Stimulated activated CD8-positive, alpha-beta memory T cell treated with anti-CD3 and anti-CD28 coated beads, Interleukin-15, amount 100 ng/mL, for 4 hours (primary cell): ENCODE measurements at places on chromosomes 7 and 10.
A peak's percentile ranks its signal among the peaks of the same experiment; 100 is the strongest.

GRCh38 chr7:117072620-117073118, 119.4 kb downstream of the ST7 start:
- no peak for DNase-seq

- DNase-seq: no peak
Measured at GRCh38 chr7:149759093-149759860, 14.1 kb downstream of the ZNF467 start.

DNA sequence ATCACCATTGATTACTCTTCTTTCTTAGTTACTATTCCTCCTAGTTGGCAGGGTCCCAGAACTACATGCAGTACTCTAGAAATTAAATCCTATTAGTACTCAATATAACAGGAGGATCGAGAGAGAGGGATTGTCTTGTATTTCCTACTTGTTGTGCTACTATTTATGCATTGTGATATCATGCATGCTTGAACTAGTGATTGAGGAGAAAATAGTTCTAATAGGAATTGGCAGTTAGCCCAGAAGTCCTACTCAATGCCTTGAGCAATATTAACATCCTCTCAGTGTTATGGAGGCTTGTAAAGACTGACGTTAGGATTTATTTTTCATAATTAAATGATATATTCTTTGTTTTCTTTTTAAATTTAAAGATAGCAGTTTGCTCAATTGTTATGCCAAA, 67.4 kb downstream of the FOXP2 start:
- DNase-seq: no peak

DNA sequence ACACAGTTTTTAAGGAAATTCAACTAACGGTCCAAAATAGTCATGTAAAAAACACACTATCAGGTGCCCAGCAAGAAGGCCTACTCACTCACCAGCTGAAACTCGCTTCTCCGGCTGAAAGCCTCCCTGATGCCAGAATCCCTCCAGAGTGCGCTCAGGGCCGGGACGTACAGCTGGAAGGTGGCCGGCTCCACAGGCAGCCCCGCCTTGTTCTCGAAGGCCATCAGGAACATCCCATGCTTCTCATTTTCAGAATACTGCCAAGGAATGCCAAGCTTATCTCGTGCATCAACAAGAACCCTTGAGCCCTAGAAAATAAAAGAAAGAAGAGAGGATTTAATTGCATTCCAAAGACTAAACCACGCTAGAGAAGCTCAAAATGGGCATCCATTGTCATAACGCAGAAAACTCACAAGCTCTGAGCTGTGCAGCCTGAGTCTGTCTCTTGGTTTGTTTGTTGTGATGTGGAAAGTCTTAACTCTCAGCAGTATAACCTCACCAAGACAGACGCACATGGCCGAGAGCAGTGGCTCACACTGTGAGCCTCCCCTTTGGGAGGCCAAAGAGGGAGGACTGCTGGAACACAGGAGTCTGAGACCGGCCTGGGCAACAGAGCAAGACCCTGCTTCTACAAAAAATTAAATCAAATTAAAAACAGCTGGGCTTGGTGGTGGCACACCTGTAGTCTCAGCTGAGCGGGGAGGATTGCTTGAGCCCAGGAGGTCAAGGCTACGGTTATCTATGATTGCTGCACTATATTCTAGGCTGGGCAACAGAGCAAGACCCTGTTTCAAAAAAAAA, 49.1 kb downstream of the GNA12 start:
- DNase-seq: no peak

GRCh38 chr10:3946234-3947229, 161.5 kb upstream of the KLF6 start:
- no peak for DNase-seq

DNA sequence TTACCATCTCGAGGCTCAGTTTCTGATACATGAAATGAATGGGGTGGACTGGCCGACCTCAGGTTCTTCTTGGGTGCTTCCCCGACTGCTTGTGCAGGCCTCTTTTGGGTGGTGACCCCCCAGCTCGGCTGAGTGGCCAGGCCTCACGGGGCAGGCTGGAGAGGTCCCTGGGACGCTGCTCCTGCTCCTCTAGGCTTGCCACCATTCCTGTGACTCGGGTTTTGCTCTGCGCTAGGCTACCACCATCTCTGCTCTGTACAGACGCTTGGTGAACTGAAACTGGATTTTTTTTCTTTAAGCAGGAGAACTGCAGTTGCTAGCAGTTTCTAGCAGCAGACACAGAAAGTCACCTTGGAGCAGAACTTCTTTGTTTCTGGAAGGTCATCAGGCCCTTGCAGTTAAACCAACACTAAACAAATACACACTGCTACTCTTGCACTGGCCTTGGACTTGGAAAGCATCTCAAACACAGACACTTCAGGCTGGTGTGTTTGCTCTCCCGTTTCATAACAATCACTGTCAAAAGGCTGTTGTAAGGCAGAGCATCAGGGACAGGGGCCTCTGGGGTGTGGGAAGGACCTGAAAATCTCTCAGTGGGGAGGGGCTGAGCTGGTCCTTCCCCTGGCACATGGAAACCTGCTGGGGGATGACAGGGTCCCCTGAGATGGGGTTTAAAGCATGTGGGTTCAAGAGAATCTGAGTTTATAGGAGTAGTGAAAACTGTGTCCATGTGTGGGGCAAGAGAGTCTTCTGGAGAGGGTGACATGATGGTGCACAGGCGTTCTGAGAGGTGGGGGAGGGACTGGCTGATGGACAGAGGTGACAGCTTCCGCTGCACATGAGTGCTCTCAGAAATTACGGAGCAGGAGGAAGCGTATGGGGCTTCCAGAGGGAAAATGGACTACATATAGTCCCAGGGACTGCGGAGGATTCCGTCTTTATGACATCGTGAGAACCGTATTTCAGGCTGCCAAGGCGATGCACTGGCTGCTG, 35.0 kb upstream of the GIMAP8 start:
- DNase-seq: no peak

DNA sequence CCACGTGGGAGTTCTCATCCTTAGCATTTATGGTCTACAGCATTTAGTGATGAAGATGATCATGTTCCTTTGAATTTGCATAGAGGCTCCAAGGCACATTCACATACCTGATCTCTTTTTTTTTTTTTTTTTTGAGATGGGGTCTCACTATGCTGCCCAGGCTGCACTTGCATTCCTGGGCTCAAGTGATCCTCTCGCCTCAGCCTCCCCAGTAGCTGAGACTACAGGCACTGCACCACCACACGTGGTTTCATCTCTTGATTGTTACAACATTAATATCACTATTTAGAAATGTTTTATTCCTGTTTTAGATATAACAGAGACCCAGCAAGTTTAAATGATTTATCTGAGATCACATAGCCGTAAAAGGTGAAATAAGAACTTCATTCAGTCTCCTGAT, 13.8 kb downstream of the CDHR3 start:
- DNase-seq: no peak

DNA sequence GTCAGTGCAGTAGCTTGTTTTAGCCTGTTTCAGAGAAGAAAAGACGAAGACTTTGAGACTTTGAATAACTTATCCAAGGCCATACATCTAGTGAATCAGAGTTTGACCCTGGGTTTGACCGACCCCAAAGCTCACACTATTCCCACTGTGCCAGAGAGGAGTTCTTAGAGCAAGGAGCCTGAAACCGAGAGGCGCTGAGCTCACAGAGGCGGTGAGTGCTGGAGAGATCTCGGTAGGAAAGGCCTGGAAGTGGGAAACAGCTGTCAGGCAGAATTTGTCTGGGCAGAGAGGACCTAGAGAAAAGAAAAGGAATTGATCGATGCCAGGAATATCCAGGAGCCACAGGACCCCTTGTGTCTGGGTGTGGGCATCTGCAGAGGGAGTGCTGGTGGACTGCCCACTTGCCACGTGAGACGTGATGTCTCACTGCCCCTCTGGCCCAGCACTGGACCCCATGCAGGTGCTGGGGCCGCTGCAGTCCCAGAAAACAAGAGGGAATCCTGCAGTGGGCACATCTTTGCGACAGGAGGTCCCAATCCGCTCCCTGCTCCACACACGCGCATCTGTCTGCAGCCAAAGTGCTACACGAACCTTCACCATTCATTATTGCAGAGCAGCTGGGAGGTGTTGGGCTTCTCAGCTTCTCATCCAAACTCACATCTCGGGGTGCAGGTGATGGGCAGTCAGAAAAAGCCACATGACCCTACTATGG, 6.2 kb downstream of the CALML3 start:
- DNase-seq: no peak

DNA sequence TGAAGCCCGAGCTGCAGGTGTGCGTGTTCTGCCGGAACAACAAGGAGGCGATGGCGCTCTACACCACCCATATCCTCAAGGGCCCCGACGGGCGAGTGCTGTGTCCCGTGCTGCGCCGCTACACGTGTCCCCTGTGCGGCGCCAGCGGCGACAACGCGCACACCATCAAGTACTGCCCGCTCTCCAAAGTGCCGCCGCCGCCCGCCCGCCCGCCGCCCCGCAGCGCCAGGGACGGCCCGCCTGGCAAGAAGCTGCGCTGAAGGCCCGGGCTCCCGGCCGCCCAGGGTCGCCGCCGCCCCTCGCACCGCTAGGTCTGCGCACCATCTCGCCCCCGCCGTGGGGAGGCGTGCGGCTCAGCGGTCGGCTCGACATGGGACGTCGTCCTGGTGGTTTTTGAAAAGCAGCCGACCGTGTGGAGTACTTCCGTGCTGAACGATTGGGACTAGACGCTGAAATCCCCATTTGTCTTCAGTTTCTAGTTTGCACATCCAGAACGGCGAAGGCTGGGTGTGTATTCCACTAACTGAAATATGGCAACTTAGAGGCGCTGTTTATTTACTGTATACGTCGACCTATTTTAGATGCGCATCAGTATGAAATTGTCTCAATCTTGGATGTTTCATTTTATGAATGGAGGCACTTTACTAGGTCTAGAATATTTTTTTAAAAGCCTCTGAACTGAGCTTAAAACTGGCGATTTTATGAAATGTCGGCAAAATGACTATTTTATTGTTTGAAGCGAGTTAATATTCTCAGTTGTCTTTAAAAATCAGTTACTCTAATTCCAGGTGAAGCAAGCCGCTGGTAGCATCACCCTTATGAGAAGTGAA, 1.1 kb downstream of the NANOS1 start:
- peak; percentile 11 for DNase-seq

DNA sequence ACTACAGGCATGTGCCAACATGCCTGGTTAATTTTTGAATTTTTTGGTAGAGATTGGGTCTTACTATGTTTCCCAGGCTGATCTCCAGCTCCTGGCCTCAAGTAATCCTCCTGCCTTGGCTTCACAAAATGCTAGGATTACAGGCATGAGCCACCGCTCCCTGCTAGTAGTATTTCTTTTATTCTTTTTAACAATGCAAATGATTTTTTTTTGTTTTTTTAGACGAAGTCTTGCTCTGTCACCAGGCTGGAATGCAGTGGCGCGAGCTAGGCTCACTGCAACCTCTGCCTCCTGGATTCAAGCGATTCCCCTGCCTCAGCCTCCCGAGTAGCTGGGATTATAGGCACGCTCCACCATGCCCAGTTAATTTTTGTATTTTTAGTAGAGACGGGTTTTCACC, 58.1 kb downstream of the SVIL start:
- DNase-seq: no peak

GRCh38 chr7:24829787-24830186, 72.5 kb upstream of the GSDME start:
- no peak for DNase-seq

DNA sequence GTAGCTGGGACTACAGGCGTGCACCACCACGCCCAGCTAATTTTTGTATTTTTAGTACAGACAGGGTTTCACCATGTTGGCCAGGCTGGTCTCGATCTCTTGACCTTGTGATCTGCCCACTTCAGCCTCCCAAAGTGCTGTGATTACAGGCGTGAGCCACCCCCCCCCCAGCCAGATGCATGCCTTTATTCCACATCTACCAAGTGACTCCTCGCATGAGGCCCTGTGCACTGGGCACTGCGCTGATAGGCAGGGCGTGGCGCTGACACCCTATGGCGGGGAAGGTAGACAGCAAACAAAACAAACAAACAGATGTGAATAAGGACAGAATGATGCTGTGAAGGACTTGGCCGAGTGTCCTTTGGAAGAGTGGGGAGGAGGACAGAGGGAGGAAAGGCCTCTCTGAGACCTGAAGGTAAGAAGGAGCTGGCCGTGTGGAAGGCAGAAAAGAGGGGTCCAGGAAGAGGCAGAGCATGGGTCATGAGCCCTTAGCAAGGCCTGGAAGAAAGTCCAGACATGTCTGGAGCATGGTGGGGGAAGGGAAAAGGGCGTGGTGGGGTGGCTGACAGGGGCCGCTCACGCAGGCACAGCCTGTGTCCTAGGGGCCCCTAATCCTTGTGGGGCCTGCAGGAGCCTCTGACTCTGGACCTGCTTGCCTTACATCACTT, 47.5 kb upstream of the CACUL1 start:
- no peak for DNase-seq

- DNase-seq: no peak
Measured at GRCh38 chr7:44046321-44047061, 2.0 kb downstream of the DBNL start.

DNA sequence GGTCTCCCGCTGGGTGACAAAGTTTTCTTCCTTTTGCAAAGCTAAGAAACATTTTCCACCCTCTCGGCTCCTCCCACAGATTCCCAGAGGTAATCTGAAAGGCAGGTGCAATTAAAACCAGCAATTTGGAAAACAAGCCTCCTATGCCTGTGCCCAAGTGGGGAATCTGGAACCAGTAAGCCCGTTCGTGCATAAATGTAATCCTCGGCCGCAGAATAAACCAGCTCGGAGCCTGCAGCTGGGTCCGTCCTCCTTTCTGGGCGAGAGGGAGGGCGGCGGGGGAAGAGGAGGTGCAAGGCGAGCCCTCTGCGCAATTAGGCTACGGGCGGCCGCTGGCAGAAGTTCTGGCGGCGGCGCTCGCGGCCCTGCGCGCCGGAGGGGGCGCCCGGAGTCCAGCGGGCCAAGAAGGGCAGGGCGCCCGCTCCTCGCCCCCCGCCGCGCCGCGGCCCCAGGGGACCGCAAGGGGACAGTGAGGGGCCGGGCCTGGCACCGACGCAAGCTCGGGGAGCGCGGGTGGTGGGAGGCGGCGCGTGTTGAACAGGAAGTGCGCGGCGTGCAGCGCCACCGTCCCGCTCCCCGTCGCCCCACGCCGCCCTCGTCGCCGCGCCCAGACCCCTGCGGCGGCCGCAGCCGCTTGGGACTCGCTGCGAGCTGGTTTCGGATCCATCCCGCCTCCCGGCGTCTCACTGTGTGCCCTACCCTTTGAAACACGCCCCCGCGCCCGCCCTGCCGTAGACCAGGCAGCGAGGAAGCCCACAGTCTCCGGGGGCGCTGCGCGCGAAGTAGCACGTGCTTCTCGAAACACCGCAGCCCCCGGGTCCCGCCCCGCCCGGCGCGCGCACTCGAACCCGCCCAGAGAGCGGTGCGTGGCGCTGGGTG, at the start of gene PRKAG2:
Gene PRKAG2 (minus strand): TSS at position 217 of the 879 bp plus-strand sequence. CDS start 495 bp downstream, outside the sequence.
- peak; percentile 72 for DNase-seq

- DNase-seq: no peak
Measured at GRCh38 chr10:99450156-99450555, 19.7 kb upstream of the GOT1 start.
